Stimulated activated effector memory CD8-positive, alpha-beta T cell treated with anti-CD3 and anti-CD28 coated beads, Interleukin-12 subunit alpha, Interleukin-12 subunit beta, amount 100 ng/mL, for 72 hours (primary cell): ENCODE measurements at places on chromosomes 2 and 18.

GRCh38 chr2:205047273-205047839 lies 502.1 kb downstream of the PARD3B start:
- no peak for DNase-seq

- peak; percentile 59 for DNase-seq
Measured at GRCh38 chr18:62396381-62396780, 71.3 kb downstream of the TNFRSF11A start.

DNA sequence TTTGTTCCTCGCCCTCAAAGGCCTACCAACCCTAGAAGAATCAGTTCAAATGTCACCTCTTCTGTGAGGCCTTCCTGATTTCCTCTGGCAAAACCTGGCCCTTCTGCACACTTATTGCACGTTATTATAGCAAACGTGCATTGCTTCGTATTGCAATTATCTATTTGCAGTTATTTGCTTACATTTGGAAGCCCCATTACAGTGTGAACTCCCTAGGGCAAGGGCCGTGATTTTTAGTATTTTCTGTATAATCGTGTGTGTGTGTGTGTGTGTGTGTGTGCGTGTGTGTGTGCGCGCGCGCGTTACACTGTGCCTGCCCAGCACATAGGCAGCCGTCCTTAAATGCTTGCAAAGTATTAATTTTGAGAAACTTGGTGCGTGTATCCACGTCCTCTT lies 460 bp upstream of the SEMA4F start:
- no peak for DNase-seq

DNA sequence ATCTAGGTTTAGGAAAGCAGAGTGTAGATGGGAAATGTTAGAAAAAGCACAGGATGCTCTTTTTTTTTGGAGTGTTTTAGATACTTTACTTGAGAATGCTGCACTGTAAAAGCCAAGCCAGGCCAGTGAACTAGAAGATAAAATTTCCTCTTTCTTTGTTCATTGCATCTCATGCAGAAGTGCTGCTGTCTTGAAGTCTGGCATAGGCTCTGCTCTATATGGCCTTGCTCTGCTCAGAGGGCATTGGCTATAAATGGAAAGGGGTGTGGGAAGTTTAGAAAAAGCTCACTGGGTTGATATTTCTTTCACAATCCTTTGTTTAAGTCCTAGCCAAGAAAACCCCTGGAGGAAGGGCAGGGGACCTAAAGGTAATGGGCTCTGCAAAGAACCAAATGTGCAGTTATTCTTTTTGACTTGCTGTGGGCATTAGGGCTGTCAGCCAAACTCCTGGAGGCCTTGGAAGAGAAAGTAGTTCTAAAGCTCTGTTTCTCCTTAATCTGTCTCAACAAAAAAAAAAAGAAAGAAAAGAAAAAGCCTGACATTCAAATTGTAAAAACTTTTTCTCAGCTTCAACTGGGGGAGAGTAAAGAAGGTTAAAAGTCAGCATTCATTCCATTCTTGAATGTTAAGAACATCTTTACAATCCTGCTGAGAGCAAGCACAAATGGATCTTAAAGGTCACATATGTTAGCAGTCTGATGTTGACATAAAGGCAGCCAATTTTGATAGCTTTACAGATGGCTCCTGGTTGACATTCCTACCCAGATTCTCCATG lies 338.3 kb downstream of the GULP1 start:
- DNase-seq, result no peak

DNA sequence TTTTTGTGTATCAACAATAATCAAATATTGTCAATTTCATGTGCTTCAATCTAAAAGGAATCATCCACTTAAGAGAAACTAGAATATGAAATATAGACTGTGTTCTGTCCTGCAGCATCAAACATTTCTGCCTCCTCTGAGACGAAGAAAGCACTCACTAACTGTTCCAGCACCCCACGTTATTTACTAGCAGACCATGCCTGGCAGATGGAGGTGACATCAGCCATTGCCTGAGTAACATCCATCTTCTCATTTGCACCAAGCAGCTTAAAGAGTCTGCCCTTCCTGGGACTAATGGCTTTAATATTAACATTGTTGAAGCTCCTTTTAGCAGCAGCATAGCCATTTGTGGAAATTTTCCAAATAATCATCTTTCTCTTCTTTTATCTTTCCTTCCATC lies 25.7 kb downstream of the SGPP2 start:
- no peak for DNase-seq

- no peak for DNase-seq
Measured at GRCh38 chr18:11789716-11790510, 61.3 kb upstream of the CHMP1B start.

DNA sequence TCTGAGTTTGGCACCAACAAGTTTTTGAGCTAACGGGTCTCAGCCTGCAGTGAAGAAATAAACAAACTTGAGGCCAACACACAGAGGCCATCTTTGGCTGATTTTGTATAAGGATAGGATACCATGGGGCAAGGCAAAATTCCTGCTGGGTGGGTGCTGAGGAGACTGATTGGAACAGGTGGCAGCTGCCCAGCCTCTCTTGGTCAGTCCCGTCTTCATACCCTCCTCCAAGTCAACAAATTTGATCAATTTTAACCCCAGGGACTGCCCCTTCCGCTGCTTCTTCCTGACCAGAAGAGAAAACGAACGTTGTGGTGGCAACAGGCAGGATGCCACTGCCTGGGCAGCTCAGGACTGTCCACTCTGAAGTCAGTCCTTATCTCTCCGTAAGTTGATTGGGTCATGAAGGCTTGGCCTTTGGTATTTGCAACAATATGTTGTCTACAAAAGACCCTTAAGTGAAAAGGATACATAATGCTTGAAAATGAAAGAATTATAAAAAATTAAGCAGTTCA lies 139.3 kb downstream of the SPP2 start:
- no peak for DNase-seq

GRCh38 chr2:107633580-107634147 lies 193.0 kb upstream of the RGPD4 start:
- no peak for DNase-seq

DNA sequence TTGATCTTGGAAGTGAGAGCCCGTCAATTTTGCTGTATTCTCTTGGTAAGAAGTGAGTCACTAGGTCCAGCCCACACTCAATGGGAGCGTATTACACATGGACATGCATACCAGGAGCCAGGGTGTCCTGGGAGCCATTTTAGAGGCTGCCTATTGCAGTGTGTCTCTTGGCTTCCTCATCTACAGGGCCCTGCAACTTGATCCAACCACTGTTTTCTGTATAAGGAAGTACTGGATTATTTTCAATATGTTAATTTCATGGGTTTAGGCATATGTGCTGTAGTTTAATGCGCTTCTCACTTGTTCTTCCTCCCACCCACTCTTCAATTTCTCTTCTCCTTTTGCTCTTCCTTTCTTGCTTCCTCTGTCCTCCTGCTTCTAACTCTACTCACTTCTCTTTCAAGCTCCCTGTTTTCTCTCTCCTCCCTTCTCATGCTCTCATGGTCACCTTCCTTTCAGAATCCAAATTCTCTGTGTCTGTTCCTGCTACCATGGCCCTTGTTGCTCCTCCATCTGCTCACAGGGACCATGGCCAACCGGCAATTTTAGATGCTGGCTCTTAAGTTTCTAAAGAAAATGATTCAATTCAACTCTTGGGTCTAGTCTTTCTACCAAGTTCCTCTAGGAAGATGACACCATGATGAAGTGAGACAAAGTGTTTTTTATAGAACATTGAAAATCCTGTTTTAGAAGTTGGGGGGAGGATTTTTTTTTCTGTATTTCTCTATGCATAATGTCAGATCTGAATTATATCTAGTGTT lies 152.0 kb upstream of the ZEB2 start:
- no peak for DNase-seq

- DNase-seq, result no peak
Measured at GRCh38 chr18:31510319-31510718, 12.3 kb downstream of the DSG2 start.

DNA sequence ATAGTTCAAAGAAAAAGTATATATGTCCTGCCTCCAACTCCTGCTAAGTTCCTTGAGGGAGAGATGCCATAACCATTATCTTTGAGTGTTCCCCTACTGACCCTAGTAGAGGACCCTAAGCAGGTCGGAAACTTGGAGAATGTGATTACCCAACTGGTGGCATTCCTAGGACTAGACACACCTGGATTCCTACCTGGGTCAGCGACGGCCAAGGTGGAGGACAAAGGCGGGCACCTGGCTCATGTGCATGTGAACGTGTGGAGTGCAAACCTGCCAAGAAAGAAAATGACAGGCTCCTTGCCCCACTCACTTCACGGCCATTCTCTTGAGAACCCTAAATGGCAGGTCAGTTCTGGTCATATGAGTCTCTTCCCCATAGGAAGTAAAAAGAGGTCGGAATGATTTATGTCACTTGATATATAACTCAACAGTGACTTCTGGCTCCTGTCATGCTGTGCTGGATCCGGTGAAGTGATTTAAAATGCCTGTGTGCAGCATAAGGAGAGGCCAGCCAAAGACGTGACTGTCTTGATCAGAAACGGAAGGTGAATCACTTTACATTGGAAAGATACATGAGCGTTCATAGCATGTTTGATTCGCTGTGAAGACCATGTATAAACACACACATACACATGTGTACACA lies 371.6 kb downstream of the EIPR1 start:
- DNase-seq, result no peak

GRCh38 chr2:199903111-199903510 lies 8.0 kb upstream of the C2orf69 start:
- no peak for DNase-seq

DNA sequence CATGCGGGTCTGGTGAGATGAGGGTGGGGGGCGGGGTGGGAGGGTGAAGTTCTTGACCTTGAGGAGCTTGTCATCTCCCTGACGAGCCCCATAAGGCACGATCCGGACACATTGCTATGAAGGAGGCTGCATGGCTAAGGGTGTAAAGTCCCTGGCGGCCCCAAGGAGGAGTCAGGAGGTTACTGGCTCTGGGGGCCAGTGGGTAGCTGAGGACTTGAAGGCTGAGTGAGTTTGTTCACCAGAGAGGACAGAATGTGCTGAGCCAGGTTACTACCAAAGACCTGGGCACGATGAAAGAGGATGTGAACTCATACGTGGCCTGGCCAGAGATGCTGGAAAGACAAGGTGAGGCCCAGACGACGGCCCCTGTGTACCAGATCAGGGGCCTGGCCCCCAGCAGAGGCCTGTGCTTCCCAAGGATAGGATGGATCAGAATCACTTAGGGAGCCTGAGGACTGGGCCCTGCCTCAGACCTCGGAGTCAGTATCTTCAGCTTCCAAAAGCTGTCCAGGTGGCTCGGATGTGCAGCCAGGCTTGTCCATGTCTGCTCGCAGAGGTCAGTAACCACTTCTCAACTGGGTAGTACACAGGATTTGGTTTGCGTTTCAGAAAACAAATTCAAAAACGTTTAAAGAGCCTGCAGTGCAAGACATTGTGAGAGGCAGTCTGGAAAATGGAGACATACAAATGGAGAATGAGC lies 110.9 kb downstream of the RNF144A start:
- DNase-seq, result no peak

GRCh38 chr18:61973273-61974115 lies 80.7 kb upstream of the RNF152 start:
- DNase-seq, result peak; percentile 26

DNA sequence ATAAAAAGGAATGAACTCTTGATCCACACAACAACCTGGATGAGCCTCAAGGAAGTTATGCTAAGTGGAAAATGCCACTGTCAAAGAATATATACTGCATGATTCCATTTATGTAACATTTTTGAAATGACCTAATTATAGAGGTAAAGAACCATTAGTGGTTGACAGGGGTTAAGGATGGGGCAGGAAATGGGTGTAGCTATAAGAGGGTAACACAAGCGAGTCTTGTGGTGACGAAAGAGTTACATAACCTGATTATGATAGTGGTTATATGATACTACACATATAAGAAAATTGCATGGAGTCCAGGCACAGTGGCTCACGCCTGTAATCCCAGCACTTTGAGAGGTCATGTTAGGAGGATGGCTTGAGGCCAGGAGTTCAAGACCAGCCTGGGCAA lies 346.6 kb upstream of the PKDCC start:
- no peak for DNase-seq

- DNase-seq, result no peak
Measured at GRCh38 chr2:216221811-216222210, 112.7 kb downstream of the XRCC5 start.

- no peak for DNase-seq
Measured at GRCh38 chr2:241241669-241242068, 53.2 kb downstream of the ANO7 start.

GRCh38 chr2:12223732-12224131 lies 477.3 kb downstream of the LPIN1 start:
- DNase-seq, result no peak

DNA sequence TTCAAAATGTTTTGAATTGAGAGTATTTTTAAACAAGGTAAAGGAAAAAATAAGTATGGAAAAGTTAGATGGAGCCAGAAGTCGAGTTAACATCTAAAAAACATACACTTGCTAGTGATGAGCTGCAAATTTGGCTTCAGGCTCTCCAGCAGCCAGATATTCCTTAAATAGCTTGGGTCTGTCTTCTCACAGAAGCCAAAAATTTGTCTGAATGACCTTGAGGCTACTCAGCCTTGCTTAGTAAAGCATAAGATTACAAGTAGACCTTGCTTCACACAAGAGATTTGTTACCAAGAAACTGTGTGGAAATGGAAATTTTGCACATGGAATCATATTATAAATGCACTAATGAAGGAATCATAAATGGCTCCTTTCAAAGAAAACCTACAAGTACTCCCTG lies 40.8 kb upstream of the GRB14 start:
- DNase-seq, result no peak

DNA sequence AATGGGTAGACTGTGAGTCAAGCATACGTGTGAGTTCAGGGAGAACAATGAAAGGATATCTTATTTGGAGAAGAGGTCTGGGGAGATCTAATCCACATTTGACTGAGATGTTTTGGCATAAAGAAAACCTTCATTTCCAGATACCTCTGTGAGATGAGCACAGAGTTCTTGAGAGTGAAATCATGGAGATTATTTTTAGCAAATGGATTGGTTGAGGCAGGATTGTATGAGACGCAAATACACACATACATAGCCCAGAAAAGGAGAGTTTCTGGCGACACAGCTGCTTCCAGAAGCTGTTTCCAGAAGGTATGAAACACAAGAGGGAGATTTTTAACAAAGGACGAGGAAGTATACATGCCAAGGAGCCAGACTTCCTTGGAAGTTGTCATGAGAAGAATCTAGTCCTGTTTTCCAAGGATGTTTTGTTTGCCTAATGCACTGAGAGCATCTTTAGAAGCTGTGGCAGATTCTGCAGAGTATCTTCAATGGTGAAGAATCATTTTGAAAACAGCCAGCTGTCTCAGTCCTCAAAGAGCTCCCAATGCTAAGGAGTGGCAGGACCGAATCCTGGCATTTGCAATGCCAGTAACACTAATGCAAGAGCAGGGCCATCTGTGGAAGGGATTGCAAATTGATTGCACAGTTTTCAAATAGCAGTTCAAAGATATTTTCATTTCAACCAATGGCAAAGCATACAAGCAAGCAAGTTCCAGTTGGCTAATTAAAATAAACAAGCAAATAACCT lies 177.2 kb downstream of the SETBP1 start:
- no peak for DNase-seq
